ENCODE measurements at places on chromosomes 4 and X.

DNA sequence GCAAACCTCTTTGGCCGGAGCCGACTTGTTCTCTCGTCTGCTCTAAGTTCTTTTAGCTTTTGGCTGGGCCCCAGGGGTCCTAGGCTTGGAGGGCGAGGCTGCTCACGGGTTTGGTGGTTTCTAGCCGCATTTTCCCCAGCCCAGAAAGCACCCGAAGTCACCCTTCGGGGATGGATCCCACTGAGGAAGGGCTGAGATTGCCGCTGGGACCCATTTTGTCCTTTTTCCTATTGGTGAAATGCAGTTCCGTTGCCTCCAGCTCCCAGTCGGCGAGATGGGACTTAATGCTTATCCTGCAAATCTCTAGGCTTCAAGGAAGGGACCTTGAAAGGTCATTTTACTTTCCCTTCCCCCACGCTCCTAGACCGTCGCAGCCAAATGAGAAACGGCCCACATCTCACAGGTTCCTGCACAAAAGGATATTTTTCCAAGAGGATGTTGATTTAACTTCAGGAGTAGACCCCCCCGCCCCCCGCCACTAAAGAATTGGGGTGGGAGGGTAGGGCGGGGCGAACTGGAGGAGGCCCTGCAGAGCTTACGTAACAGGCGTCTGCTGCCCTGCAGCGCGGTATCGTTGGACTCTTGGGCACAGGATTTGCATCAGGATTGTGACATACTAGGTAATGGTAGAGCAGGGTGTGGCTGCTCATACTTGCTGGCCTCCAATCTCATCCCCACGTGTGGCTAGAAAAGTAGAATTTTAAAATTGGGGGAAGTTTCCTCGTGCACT lies 564 bp downstream of the PGK1 start:
- DNase-seq, result no peak

DNA sequence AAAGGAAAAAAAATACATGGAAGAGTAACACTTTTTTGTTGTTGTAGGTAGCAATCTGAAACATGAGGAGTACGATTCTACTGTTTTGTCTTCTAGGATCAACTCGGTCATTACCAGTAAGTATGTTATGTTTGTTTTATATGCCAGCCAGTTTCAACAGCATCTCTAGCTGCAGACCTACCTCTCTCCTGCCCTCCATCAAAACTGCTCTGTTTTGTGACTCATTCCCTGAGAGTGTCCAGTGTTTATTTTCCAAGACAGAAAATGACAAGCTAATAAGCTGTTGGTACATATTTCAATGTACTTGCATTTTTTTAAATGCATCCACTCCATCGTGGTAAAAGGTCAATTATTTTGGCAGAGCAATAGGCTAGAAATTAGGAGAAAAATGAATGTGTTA lies 347 bp downstream of the AMTN start:
- no peak for DNase-seq

- DNase-seq, result no peak
Observed at GRCh38 chr4:133839326-133839725, 362.3 kb downstream of the PABPC4L start.

GRCh38 chrX:41108463-41109205 lies 23.4 kb downstream of the USP9X start:
- DNase-seq, result no peak

GRCh38 chrX:124348885-124349453 lies 2.6 kb downstream of the SH2D1A start:
- DNase-seq, result no peak

- no peak for DNase-seq
Observed at GRCh38 chrX:151852294-151852693, 60.4 kb upstream of the MAGEA4 start.

DNA sequence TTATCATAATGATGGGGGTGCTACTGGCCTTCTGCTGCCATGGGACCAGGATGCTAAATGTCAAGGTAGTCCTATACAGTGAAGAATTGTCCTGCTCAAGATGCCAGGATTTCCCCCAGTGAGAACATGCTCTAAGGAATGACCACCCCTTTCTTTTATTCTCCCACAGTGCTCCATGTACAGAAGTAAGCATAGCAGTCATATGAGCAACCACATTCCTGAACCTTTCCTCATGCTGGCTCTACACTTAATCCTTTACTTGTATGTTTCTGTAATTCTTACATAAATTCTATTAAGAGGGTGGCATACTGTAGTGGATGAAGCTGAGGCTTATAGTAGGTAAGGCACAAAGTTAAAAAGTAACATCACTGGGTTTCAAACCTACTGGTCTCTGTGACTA lies 20.2 kb downstream of the CYP2U1 start:
- DNase-seq, result no peak

GRCh38 chr4:92304121-92304520 lies 355 bp downstream of the GRID2 start:
- no peak for DNase-seq

DNA sequence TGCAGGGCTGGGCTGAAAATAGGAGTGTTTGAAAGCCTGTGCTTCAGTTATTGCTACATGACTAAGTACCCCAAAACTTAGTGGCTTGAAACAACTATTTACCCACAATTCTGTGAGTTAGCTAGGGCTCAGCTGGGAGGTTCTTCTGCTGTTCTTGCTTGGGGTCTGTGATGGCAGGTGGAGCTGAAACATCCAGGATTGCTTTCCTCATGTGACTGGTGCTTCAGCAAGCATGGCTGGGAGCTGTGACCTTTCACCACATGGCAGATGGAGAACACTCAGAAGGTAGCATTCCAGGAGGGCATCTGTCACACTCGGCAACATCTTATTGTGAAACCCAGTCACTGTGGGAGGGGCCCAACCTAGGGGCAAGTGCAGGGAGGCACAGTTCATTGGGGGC lies 57.0 kb upstream of the TBC1D14 start:
- no peak for DNase-seq

- no peak for DNase-seq
Observed at GRCh38 chr4:7341491-7342222, 93.1 kb downstream of the PSAPL1 start.

GRCh38 chrX:70196961-70197720 lies 19.9 kb downstream of the DGAT2L6 start:
- no peak for DNase-seq

GRCh38 chr4:182695009-182695408 lies 222.2 kb downstream of the DCTD start:
- no peak for DNase-seq

- DNase-seq, result no peak
Observed at GRCh38 chr4:186726426-186727168, 2.9 kb upstream of the FAT1 start.

DNA sequence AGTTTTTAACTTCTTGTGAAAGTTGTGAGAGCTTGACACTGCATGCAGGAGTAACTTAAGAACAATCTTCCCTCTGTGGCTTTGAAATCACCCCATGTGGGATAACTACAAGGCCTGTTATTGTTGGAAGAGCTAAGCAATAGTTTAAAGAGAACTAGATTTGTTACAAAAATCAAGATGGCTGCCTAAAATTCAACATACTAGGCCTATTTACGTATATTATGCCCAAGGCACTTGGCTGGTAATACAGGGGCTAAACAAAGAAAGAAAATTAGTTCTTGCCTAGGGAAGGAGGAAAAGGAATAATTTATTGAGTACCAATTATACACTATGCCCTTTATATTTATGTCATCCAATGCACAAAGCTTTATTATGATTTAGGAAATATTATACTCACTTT lies 36.1 kb downstream of the DMD start:
- no peak for DNase-seq

DNA sequence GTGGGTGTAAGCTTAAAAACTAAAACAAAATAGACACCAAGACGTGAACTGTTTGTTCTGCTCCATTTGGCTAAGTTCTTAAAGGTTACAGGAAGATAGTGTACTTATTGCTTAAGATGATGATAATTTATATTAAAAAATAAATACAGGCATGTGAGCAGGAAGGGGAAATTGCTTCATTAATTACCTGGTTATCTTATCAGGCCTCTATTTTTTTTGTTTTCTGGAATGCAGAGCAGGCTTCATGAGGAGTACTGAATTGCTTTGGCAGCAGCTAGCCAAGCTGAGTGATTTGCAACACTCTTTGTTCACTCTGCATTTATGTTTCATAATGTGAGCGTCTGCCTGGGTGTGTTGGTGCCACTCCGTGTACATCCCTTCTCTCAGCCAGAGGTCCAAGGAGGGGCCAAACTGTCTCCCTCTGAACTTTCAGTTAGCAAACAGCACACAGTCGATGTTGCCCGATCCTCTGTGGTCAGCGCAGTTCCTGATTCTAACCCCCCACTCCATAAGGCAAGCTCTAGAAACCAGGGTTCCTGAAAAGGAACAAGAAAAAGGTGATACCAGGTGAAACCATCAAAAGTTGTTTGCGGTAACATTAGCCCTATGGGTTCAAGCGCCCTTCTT lies 348.2 kb downstream of the SPRY1 start:
- no peak for DNase-seq

- DNase-seq, result no peak
Observed at GRCh38 chrX:16222151-16222550, 54.9 kb downstream of the MAGEB17 start.

- no peak for DNase-seq
Observed at GRCh38 chrX:114675365-114675764, 91.5 kb downstream of the HTR2C start.

GRCh38 chr4:7516096-7516772 lies 81.5 kb upstream of the PSAPL1 start:
- no peak for DNase-seq
